ENCODE measurements at places on chromosomes 11 and 22.

DNA sequence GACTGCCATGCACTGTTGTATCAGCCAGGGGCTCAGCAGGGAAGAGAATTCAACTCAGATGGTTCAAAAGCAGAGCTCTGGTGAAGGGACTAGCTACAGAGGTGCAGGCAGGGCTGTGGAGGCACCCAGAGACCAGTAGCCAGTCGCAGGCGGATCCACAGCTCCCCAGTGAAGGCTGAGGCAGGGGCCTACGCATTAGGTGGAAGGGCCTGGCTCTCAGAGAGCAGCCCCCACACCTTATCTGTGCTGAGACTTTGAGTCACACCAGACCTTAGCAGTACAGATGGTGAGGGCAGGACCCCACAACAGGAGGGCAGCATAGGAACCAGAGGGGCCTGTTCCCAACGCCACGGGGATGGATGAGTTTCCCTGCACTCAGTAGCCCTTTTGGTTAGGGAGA lies 189.6 kb downstream of the DSCAML1 start:
- no peak for DNase-seq

DNA sequence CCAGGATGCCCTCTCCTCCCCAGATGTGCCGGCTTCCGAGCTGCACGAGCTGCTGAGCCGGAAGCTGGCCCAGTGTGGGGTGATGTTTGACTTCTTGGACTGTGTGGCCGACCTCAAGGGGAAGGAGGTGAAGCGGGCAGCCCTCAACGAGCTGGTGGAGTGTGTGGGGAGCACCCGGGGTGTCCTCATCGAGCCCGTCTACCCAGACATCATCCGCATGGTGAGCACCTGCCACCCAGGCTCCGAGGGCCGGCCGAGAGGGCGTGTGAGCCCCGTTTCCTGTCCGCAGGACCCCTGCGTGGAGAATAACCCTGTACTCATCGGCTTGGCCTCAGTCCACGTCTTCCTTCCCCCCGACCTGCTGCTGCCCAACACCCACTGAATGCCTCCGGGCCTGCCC lies 2.2 kb downstream of the PPP2R5B start:
- no peak for DNase-seq

GRCh38 chr11:2798951-2799761 lies 86.4 kb downstream of the CDKN1C start:
- DNase-seq: no peak

GRCh38 chr11:13685461-13686108 lies 17.1 kb downstream of the FAR1 start:
- DNase-seq: no peak

DNA sequence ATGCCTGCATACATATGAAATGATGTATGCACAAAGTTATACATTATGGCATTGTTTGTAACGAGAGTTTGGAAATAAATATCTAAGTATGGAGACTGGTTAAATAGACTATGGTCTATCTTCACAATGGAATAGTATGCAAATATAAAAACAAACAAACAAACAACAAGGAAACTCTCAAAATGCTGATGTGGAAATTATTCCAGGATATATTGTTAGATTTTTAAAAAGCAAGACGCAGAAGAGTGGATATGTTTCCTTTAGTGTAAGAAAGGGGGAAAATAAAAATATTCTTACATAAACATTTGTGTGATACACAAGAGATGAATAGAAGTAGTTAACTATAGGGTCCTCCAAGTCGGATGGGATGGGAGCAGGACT lies 10.8 kb upstream of the CRKL start:
- no peak for DNase-seq

- no peak for DNase-seq
These were observed 257.7 kb upstream of the NARS2 start for GRCh38 chr11:78832226-78832947.

GRCh38 chr22:22548317-22548716 lies 10.7 kb downstream of the PRAME start:
- DNase-seq: no peak

- DNase-seq: peak; percentile 83
These were observed 74.5 kb upstream of the LMO1 start for GRCh38 chr11:8338138-8338537.

DNA sequence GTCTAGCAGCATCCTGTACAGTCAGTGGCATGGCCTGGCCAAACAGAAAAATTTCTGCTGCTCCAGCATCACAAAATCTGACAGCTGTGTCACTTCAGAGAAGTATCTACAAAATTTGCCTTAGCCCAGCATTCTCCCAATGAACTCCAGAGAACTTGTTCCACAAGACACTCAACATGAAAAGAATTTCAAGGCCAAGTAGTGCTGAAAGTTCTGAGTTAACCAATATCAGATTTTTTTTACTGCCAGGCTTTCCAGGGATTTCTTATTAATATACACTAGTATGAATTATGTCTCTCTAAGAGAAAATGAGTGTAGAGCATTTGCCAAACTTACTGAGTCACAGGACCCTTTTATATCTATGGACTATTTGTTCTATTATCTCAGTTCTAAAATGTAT lies 68.8 kb downstream of the OR5AK2 start:
- DNase-seq: no peak

- DNase-seq: no peak
These were observed 3.9 kb downstream of the TOLLIP start for GRCh38 chr11:1305501-1306056.

DNA sequence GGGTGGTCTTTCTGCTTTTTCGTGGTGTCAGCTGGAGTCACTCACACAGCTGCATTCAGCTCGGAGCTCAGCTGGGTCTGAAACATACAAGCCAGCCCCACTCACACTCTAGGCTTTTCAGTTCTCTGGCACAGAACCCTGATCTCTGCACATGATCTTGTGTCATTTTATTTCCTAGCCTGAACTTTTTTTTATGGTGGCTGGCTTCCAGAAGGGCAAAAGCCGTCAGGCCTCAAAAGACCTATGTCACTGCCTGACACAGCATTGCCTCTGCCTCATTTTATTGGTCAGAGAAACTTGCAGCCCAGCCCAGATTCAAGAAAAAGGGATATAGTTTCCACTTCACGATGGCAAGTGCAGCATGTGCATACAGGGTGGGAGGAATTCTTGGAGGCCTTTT lies 117.8 kb downstream of the NTM start:
- no peak for DNase-seq

GRCh38 chr11:115447273-115447864 lies 56.8 kb downstream of the CADM1 start:
- DNase-seq: no peak

DNA sequence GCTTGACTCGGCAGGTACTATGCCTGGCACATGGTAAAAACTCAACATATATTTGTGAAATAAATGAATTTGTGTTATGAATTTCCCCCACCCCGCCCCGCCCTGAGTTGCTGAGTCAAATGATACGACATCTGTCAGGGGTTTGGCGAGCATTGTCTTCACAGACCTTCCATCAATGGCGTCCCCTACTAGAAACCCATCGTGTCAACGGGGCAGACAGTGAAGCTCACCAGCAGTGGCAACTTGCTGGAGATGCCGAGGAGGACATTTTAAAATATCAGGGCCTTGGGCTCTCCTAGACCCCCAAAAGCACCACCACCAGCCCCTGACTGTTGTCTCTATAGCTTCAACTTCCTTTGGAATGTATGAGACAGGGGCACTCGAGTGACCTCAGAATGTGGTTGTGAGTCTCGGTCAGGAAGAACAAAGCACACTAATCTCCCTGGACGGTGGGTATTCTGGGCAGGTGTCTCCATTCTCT lies 761 bp upstream of the NXF1 start:
- peak; percentile 43 for DNase-seq

- peak; percentile 79 for DNase-seq
These were observed 30.0 kb upstream of the WNT11 start for GRCh38 chr11:76236092-76236999.

DNA sequence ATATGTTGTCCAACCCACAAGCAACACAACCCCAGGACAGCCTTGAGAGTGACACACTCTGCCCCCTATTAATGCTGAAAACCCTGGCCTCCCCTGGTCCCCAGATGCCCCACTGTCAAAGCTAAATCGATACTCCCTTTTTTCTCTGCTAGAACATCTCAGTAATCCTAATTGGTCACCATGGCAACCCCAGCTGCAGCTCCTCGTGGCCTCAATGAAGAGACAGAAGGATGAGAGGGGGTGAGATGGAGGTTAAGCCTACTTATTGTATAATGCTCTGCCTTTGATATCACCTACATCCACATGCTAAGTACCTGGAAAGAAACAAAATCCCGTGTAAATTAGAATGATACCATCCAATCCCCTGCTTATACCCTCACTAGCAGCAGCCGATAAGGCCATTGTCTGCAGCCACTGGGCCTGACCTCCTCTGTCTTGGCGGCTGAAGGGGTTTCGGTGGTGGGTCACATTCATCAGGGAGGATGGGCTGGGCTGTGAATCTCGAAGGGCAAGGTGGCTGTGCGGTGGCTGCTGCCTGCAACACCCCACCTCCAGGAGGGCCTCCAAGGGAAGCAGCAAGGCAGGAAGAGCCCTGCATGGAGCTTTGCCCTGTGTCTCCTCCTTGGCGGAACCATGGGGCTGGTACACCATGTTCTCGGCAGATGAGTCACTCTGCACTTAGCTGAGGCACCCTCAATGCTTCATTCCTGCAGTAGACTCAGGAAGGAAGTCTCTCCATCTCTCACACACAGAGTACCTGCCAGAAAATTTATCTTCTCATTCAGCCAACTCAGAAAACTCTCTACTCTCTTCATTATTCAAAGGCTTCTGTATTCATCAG lies 399.5 kb downstream of the BUD13 start:
- DNase-seq: no peak

DNA sequence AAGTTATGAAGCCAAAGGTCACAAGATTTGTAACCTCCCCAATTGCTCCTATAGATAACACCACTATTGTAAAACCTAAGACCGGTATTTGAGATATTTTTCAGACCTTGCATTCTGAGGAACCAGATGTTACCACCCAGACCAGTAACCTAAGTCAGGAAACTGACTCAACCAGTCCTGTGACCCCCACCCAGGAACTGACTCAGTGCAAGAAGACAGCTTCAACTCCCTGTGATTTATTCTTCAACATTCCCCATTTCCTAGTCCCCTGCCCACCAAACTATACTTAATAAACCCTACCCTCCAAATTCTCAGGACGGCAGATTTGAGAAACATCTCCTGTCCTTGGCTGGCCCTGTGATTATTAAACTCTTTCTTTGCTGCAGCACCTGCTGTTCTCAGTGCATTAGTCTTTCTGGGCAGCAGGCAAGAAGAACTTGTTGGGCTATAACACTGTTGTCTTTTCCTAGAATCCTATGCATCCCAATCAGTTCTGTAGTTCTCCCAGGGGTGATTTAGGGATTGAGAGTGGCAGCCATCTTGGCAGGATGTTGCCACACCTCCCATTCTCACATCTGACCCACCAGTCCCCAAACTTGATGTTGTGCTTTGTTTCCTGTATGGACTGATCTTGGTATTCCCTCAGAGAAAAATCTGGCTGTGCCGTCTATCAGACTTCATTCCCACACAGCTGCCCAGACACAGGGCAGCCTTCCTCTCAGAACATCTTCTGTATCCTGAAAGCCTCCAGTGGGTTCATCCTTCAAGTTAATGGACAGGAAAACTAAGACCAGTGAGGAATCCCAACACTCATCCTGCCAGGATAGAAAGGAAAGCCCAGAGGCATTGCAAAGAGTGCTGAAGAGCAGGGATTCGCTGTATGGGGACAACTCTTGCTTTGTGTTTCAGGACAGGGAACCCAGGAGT lies 104.0 kb downstream of the PDE2A start:
- no peak for DNase-seq

- no peak for DNase-seq
These were observed 465.3 kb upstream of the TENM4 start for GRCh38 chr11:79906164-79906563.

- no peak for DNase-seq
These were observed 69.2 kb downstream of the BLID start for GRCh38 chr11:122046846-122047245.

DNA sequence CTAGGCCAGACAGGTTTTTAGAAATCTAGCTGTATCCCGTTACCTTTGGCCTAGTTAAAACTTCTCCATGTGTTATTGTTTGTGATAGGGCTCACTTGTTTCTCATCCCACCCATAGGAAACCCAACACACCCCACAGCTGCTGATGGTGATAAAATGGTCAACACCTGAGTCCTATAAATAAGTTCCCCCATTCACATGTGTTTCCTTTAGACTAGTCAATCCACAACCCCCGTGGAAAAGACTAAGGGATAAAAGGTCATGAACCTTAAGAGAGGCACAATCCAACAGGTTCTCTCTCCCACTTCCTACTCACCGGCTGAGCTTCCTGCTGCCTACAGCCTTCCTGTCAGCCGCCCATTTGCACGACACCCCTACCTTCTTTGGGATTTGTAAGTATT lies 768.4 kb downstream of the JRKL start:
- DNase-seq: no peak

- no peak for DNase-seq
These were observed 2.2 kb downstream of the HBG2 start for GRCh38 chr11:5252192-5252918.

DNA sequence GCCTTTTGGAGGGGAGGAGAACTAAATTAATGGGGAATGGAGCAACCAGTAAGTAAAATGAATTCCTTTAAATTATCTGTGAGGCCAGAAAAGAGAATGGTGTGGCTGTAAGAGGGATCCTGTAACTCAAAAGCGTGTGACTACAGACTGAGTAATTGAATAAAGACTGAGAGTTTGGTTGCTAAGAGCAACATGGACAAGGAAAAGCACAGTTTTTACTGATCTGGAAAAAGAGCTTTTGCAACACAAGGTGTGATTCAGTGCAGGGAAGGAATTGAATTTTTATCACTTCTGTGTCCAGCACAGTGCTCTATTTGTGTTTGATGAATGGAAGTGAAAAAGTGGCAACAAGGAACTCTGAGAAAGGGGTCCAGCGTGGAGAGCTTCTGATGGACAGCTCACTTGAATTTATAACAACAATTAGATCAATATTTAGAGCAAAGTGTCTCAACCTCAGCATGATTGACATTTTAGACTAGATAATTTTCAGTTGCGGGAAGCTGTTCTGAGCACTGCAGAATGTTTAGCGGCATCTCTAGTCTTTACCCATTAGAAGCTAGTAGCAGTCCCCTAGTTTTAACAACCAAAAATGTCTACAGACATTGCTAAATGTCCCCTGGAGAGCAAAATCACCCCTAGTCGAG lies 202.8 kb upstream of the BDNF start:
- no peak for DNase-seq

GRCh38 chr22:37472418-37473006 lies 13.7 kb downstream of the MFNG start:
- DNase-seq: peak; percentile 71

DNA sequence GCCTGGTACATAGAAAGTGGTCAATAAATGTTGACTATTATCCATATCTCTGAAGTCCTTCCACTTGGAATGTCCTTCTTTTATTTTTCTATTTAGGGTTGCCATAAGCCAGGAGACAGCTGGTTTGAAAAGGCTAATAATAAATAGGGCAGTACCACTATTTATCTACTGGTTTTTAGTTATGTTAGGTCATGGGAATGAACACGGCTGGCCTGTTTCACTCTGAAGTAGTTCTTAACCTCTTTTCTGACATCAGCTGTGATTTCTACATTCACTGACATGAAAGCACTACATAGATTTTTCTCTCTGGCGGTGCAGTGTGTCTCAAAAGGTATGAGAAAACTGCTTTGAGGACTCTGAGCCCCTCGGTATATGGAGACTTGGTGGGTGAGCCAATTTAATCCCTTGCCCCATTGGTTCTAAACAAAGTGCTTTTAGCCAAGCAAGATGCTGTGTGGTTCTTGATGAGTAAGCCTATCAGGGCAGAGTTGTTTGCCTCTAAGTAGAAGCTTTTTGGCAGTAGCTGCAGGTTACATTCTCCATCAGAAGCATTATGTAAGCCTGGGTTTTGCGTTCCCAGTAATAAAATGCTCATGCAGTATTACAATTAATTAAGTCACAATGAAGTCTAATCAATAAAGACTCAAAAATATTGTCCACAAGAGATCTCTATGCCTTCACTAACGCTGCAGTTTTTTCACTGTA lies 48.7 kb upstream of the APOA1 start:
- no peak for DNase-seq

Data from GM13976 (cell line).